ENCODE measurements at places on chromosomes 11 and 22. TPM values are rescaled to one million over a fixed set of nuclear protein-coding genes. Genes with fewer than 3 reads are reported as not detected.

GRCh38 chr22:19998991-19999820 lies 17.4 kb downstream of the ARVCF start:
- ATAC-seq, result no peak

DNA sequence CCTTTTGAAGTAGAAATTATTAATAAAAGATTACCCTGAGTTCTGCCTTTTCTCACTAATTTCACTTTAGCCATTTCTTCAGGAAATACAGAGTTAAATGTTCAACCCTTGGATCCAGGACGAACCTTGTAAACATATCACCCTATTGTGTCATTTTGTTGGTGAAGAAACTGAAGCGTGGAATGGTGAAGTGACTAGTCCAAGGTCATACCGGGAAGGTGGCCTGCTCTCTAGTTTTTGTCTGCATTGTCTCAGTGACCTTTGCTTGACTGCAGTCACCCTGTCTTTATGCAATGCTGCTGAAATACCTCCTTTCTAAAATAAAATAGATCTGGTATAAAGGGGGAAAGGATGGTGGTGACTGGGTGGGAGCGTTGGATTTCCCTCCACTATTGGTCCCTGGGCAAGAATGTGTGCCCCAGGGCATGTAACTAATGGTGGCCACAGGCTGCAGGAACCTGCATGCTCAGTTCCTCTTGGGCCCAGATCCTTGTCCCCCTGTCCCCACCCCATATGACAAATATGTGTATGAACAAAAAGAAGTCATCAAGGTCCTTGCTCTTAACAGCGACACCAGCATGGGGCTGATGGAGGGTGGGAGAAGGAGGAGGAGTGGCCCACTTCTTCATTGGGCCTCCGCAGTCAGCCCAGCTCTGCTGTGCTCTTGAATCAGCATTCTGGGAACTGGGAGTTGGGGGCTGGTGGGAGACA lies 977 bp upstream of the SORL1-AS1 start:
- ATAC-seq, result no peak

GRCh38 chr11:75383246-75383645 lies 16.1 kb upstream of the RPS3 start:
- ATAC-seq, result no peak

DNA sequence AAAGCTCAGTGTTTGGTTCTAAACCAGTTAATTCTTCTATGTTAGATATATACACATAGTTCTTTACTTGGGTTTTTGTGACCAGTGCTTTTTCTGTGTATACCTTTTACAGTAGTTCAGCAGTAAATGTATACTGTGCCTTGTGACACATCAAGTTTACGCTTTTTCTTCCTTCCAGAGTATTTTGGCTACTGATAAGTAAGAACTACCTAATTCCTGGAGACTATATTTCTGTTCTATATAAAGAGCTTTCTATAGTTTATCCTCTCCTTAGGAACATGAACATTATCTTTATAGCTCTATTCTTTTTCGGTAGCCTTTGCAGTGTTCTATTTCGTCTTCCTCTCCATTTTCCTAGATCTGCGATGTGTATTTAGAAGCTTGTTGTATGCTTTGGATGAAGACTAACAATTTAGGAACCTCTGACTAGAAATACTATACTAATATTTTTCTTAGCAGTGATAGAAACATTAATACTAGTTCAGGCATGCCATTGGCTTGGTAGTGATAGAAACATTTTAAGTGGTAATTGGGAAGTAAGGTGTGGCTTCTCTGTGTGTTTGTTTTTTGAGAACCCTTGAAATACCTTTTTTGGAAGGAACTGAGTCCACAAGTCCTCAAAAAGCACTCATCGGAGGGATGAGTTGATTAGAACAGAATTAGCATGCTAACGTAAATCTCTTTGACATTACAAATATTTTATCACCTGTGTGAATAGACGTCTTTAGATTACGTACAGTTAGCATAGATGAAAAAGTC lies 74.6 kb downstream of the ARHGEF12 start:
- ATAC-seq, result no peak

PANX3 gene
- total RNA-seq, result not detected

KCNE3 gene
- not detected for total RNA-seq

PRODH gene
- 0.15 TPM for total RNA-seq

CHRM1 gene
- 0.13 TPM for total RNA-seq

CRYBB3 gene
- not detected for total RNA-seq
